Brain (organoid and tissue), 16 donors: ENCODE measurements at places on chromosomes 12 and 14. TPM values are rescaled to one million over a fixed set of nuclear protein-coding genes. Genes with fewer than 3 reads are reported as not detected.

SSPN gene
- 2.2 TPM for polyA plus RNA-seq

DNA sequence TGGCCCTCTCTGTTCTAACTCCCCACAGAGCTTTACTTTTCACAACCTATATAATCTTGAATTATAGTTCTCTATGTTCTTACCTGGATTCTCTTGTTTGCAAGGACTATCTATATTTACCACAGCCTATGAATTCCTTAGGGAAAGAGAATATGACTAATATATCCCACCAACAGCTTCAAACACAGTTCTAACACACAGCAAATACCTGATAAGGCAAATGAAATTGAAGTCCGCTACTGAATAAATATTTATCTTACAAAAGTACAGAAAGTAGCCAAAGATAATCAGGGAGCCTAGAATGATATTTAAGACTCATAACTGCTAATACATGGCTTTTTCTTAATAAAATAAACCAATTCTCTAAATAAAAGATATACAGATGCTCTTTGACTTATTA is 165.1 kb downstream of the C12orf42 start:
- DNase-seq: no peak

DNA sequence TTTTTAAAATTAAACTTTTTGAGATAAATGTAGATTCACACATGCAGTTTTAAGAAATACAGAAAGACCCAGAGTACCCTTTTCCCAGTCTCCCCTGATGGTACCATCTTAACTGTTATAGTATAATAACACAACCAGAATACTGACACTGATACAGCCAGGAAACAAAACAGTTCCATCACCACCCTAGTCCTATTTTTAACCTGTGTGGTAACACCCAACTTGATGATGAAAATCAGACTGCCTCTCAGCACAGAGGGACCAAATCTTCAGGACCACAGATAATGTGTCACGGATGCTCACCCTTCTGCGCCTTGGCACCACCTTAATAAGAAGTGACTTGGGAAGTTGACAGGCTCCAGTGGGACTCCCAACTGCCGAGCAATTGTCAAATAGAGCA is 18.1 kb downstream of the FBXO21 start:
- DNase-seq: no peak

DNA sequence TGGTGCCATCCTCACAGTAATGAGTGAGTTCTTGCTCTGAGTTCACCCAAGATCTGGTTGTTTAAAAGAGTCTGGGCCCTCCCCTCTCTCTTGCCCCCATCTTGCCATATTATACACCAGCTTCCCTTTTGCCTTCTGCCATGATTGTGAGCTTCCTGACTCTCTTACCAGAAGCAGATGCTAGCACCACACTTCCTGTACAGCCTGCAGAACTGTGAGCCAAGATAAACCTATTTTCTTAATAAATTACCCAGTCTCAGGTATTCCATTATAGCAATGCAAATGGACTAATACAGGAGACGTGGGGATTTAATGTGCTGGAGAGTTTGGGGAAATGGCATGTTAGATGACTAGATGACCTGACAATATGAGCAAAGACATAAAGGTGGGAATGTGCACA is 12.8 kb downstream of the SLC4A8 start:
- no peak for DNase-seq

GRCh38 chr12:88562151-88562550 is 18.1 kb downstream of the KITLG start:
- DNase-seq: no peak

- DNase-seq: no peak
These were observed 108.9 kb upstream of the RESF1 start for GRCh38 chr12:31850268-31850667.

DNA sequence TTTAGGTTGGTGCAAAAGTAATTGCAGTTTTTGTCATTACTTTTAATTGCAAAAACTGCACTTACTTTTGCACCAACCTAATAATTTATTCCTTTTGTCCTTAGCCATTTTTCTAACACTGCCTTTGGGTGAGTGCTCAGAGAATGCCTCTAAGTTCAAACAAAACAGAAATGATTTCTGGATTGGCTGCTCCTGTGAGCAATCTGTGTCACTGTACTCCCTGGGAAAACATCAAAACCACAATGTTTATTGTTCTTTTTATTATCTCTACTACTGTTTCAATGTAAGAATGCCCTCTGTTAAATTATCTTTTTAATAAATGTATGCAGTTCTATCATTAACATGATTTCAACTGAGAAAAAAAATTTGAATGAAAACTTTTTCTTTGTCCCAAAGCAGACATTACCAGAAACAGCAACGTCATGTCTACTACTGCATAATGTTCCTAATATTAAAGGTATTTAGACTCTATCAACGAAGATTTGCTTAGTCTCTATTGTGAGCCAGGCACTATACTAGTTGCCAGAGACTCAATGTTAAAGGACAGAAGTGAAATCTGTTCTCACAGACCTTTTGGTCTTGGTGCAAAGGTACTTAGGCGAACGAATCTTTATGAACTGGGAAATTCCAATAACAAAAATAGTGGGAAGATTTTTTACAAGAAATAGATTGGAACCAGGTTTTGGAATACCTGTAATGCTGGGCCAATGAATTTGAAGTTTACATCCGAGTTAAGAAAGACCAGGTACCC is 6.2 kb downstream of the SLC41A2 start:
- no peak for DNase-seq

KRT80 gene
- 2.0 TPM for polyA plus RNA-seq

DNA sequence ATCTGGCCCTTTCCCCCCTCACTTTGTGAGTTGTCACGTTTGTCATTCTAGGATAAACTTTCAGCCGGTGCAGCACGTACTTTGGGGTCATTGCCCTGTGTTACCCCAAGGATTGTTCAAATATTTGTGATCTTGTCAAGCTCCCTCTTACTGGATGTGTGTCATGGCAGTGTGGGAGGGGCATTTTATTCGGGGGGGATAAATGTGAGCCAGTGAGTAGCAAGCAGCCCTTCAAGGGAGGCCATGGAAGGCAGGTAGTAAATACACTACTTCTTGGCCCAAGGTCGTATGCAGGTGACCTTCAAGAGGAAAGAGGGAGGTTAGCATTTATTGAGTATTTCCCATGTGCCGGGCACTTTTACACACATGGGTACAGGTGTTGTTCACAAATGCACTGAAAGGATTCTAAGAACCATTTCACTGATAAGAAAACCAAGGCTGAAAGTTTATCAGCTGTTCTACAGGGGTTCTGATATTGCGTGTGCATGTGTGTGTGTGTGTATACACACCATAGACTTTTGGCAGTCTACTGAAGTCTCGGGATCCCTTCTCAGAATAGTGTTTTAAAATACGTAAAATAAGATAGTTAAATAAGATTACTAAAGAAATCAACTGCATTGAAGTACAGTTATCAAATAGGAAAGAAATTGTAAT is 410.3 kb upstream of the TBX3 start:
- no peak for DNase-seq

GRCh38 chr12:539540-540310 is 80.0 kb downstream of the B4GALNT3 start:
- no peak for DNase-seq
